ENCODE measurements at places on chromosomes 4 and X.

DNA sequence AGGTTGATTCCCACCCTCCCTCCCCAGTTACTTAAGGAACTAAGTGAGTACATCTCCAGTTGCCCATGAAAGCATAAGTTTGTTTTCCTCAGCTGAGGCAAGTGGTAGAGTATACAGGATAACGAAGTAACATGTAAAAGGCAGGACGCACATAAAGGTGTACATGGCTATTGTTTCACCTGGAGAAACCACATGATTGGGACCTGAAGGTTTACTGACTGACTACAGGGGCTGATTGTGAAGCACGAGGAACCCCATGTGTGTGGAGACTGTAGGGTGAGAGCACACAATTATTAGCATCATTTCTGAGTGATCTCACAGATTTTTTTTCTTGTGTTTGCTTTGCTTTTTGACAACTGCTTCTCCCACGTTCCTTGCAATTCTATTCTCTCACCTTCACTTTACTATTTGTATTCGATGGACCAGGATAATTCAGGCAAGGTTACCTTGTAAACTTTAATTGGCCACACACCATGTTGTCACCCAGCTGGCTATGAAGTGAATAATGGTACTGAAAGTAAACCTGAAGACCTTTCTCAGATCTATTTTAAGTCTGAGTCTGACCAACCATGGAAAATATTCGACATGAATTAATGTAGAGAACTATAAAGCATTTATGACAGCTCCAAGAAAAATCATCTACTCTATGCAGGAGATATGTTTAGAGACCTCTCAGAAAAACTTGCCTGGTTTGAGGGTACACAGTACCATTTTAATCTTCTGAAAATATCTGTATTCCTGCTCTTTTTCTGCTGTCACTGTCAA, 102.5 kb upstream of the MYOZ2 start:
- DNase-seq: no peak

GRCh38 chrX:100606753-100607152, 22.0 kb downstream of the TNMD start:
- DNase-seq: no peak

DNA sequence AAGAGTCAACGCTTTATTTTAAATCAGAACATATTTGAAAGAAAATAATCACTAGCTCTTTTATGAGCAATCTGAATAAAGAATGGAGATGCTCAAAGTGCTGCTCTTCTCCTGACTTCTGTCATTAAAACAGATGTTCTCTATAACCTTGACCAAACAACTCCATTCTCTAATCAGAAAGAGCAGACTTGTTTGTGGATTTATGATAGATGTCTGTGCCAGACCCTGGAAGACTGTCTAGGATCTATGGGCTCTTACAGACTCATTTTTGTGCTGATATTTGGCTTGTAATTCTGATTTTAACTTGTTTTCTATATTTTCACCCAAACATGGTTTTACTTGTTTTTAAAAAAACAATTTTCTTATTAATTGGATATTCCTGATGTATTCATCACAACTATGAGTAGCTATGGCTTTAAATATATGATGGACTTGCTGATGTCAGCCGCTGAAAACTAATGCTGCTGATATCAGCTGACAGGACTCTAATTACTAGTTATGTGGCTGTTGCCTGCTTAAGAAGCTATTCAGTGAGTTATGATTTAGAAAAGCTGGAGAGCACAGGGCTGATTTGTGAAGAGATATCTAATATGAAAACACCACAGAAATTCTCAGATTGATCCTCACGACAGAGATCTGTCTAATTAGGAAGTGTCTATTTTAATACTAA, 31.6 kb upstream of the MAML3 start:
- DNase-seq: no peak

DNA sequence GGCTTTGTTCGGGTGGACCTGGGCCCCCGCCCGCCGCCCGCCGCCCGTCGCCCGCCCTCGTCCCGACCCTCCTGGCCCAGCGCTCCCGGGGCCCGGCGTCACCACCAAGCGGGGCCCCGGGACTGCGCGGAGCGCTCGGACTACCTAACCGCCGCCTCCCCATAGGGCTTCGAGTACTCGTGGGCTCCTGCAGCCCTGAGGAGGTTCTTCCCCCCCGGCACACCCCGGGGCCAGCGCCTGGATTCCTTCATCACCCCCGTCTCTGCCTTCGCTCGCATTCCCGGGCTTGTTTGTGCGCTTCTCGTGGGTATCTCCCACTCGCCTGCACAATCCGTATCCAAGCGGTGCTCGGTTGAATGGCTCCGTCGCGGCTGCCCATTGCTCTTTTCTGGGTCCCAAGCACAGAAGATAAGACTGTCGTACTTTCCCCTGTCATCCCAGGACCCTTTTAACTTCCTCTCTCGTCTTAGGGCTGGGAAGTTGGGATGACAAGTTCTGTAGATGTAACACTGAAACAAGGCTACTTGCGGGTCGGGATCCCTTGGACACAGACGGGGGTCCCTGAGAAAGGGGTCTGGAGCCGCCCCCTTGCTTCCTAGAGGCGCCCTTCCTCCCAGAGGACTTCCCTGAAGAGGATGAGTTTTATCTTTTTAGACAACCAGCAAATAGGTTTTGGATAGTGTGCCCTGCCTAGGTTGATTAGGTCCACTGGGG, 565 bp downstream of the MOB1B start:
- DNase-seq: peak; percentile 37

DNA sequence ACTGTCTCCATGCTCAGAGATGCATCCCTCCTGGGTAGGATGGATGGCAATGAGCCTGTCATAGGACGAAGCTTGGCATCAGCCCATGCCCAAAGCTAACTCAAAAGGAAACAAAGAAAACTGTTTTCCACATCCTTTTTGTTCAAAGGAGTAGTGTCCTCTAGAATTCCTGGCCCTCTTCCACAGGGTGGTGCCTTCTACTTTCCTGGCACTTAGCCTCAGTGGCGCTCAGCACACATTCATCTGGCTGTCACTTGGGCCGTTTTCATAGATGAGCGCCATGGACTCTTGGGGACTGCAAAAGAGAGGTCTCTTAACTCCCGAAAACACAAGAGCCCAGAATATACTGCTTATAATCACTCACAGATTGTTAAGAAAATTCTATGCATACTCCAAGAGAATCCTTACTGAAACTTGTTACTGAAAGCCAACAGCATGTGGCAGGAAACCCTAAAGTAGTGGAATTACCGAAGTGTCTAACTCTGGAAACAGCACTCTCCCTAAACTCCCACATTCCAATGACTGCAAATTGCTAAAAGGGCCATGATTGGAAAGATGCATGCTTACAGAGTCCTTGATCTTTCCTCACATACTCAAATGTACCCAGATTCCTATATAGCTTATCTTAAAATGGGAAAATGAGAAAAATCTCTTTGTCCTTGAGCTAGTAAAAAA, 110.0 kb downstream of the HS6ST2 start:
- DNase-seq: no peak

- DNase-seq: peak; percentile 55
These were observed 247.8 kb upstream of the DKK2 start for GRCh38 chr4:107283587-107284559.

DNA sequence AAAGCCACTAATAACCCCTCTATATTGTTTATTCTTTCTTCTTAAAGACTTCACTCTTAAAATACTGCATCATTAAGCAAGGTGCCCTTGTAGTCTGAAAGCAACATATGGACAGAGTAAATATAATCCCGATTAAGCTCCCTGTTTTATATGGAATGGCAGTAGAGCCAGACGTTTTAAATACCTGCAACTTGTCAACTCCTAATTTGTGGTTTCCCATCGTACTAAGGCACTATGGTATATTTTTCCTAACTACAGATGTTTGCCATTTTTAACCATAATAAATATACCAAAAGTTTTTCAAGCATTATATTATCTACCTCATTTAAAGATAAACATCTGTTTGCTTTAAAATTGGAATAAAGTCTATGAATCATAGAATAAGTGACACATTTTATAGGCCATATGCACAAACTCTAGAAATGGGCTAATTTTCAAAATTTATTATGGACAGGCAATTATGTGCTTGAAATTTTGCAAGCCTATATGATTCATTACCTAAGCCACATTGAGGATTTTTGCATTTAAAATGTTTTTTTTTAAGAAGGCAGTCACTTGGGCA, 194.6 kb downstream of the FRMPD4 start:
- no peak for DNase-seq

DNA sequence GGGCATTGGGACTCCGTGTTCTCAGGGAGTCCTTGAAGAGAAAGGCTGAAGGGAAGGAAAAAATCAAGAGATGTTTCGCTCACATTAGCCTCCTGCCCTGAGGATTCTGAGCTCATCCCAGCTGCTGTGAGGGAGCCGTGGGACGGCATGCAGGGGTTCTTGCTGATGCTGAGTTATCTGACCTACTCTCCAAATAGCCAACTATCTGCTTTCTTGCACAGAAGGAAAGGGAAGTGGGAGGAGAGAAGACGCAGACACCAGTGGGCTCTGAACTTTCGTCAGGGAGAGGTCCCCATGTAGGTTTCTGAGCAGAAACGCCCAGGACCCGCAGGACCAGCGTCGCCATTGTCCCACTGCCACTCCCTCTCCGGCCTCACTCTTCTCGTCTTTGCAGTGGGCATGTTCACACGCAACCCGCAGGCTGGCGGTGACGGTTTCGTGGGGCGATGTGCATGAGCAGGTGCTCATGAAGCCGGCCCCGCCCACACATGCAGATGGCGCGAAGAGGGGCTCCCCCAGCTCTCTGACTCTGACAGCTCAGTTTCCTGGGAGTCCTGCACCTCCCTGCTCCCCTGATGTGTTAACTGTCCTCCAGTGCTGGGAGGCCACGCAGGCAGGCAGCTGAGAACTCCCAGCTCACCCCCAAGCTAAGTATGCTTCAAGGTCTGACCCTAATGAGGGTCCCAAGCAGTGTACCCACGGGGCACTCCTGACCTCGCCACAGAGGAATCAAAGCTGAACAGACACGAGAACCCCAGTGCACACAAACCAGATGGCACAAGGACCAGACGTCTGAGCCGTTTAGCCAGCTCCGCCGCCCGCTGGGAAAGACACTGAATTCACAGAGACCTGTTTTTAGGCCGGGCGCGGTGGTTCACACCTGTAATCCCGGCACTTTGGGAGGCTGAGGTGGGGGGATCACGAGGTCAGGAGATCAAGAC, 13.6 kb upstream of the ABLIM2 start:
- DNase-seq: no peak

DNA sequence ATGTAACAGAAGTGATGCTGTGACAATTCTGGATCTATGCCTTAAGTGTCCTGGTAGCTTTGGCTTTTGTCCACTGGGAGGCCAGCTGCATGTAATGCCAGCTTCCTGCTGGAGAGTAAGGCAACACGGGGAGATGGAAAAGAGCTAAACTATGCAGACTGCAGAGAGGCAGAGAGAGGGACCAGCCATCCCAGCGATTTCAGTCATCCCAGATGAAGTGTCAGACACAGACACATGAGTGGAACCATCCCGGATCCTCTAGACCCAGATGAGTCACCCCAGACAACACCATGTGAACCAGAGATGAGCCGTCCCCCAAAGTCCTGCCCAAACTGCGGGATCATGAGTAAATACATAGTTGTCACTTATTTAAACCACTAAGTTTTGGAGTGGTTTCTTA, 14.6 kb downstream of the SRPX start:
- DNase-seq: no peak

- DNase-seq: no peak
These were observed 851.2 kb downstream of the ADGRL3 start for GRCh38 chr4:62051332-62051731.

DNA sequence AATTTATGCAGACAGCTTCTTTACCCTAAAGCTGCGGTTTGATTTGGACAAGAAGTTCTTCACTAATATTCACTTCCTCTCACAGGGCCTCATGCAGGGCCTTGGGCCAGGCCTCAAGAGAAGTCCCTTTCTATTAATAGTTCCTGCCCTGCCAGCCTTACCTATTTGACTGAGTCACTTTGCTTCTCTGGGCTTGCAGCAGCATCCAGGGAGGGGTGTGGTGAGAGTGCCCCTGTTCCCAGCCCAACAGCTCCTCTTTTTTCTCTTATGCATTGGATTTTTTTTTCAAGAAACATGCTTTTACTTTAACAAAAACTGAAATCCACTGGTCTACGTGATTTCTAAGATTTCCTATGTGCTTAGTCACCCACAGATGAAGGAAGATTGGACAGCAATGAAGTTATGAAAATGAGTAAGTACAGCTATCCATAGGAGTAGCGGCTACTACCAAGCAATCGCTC, 26.7 kb downstream of the FAM156B start:
- DNase-seq: no peak

GRCh38 chr4:128601991-128602695, 207.4 kb upstream of the JADE1 start:
- DNase-seq: no peak

DNA sequence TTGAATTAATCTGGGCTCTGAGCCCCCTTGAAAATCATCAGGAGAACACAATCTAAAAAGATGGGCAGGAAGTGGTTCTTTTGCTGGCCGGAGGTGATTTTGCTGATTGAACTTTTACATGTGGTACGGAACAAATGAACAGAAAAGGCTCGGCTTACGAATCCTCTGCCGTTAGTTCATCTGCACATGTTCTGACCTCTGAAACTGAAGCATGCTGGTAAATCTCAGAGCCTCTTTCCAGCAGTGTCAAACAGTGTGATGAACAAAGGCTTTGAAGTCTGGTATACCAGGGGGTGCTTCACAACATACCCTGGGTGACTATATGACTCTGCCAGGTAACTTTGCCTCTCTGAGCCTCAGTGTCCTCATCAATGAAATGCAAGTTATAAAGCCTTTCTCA, 194.2 kb upstream of the C1QTNF7 start:
- DNase-seq: no peak

Measured in NCI-H526 (cell line).